ENCODE measurements at places on chromosomes 1 and 21. TPM values are rescaled to one million over a fixed set of nuclear protein-coding genes. Genes with fewer than 3 reads are reported as not detected.
A peak's percentile ranks its signal among the peaks of the same experiment; 100 is the strongest.

Gene NECTIN4
- not detected for total RNA-seq

Gene TGFB2
- total RNA-seq, result not detected

Gene LRRC53
- not detected for total RNA-seq

Gene CELA3B
- not detected for total RNA-seq

Gene MASP2
- total RNA-seq, result 0.31 TPM

Gene ARHGAP29
- total RNA-seq, result 0.48 TPM

Gene KRTAP13-2
- not detected for total RNA-seq

Gene TEDDM1
- total RNA-seq, result not detected

Gene RIPPLY3
- total RNA-seq, result not detected

Gene TIE1
- total RNA-seq, result not detected

Gene SPATA17
- not detected for total RNA-seq

DNA sequence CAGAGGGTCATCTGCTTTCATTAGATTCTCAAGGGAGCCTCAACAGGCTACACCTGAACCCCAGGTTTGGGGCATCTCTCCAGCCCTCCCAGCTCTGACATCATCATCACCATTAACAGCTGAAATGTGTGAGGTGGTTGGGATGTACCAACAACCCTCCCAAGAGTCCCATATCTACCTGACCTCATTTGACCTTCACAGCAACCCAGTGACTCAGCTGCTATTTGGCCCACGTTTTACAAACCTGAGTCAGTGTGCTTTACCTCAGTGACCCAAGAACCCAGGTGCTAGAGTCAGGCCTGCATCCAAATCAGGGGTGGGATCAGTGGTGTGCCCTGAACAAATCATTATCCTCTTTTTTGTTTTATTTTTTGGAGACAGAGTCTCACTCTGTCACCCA is 53.3 kb upstream of the TINAGL1 start:
- no peak for DNase-seq

- DNase-seq, result no peak
Observed at GRCh38 chr1:83499998-83500397, 498.9 kb downstream of the TTLL7 start.

DNA sequence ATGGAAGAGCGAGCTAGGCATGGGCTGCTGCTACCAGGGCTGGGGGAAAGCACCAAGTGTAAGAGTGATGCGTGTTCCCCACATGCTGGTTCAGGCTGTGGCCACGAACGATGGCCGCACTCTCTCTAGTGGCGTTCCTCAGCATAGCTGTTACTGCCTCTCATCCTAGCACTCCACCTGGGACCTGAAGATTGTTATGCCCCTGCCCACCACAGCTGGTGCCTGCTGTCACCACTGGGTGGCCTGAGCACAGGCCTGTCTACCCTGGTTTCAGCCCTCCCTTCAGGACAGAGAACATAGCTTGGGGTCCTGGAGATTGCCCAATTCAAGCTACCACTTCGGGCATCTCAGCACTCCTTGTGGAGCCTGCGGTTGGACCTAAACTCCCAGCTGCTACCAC is 80.1 kb upstream of the PDC start:
- no peak for DNase-seq

- DNase-seq, result peak; percentile 38
Observed at GRCh38 chr1:169105434-169106094, 926 bp upstream of the ATP1B1 start.

DNA sequence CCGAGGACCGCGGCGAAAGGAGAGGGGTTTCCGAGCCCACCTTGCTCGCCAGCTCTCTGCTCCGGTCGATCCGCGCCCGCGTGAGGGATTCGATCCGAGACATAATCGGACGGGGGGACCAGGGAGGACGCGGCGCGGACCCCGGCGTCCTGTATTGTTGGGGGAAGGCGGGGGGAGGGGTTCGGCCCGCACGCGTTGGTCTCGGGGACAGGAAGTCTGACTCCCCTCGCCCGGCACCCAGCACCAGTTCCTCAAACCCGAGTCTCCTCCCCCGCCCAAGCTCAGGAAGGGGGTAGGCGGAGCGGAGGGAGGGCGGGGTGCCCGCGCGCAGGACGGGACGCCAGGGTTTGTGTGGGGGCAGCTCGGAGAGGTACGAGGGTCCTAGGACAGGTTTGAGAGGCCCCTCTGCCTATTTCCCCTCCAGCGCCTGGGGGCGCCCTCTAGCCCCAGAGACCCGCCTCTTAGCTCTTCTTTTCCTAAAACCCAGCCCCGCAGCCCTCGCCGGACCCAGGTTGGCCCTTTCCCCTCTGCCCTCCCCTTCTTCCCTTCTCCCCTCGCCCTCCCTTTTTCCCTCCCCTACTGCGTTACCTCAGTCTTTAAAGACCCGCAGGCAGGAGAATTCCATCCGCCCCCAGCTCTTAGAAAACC is at the start of gene ARHGEF2:
TSS of gene ARHGEF2 (minus strand) at position 223 of the 648 bp plus-strand sequence. CDS start at position 103, 120 bp downstream.
- peak; percentile 87 for DNase-seq

DNA sequence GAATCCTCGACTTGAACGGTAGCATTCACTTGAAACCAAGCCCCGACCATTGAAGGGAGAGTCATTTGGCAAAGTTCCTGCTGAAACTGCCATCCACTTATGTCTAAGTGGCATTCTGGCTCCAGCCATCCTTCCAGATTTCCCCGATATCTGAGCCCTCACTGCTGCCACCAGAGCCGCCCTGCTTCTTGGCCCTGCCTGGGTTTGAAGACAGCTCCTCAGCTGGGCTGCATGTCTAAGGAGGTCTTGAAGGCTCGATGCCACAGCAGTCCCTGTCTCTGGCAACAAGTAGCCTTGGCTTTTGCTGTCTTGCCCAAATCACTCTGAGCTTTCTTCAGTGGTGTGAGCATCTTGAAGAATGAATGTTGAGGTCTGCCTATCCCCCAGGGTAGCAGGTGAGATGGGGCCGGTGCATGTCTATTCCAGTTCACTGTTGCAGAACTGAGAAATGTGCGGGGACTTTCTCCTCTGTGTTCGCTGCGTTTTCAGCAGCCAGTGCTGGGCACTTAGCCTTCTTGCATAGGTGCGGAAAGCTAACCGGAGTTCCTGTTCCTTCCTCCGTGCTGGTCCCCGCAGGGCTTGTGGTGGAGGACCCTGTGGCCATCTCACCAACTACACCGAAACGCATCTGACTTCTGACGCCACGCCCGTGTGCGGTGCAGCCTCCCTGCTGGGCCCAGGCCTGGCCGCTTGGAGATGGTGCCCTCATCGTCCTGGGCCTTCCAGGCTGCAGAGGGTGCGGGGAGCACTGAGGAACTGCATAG is 29.2 kb downstream of the MAN1C1 start:
- no peak for DNase-seq

GRCh38 chr1:214141486-214141885 is 139.5 kb upstream of the SMYD2 start:
- no peak for DNase-seq

GRCh38 chr21:45299026-45299863 is 11.6 kb upstream of the POFUT2 start:
- DNase-seq, result peak; percentile 2

DNA sequence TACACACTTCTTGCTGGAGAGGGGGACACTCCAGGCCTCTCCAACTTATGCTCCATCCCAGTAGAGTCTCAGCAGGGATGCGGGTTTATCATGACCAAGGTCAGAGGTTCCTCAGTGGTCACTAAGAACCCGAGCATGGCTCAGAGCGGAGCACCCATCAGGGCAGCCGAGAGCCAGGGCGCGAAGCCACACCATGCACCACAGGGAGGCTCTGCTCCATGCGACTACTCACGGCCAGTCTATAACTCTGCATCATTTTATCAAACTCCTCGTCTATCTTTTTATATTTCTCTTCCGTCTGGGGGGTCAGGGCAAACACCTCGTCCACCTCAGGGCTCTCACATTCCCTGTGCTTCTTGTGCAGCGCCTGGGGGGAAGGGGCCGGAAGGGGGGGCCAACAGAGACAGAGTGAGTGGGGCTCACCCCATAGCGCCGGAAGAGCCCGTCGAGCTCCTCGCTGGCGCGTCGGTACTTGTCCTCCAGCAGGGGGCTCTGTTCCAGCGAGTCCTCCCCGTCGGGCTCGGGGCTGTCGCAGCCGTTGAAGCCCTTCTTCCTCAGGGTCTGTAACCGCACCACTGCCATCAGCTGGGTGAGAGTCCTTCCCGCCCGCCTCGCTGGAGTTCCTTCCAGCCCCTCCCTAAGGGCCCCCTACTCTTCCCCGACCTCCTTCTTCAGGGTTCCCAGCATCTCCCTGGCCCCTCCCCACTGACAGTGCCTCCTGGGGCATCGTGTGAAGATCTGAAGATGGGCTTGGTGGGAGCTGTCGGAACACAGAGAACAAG is 20.0 kb downstream of the MEF2D start:
- DNase-seq, result peak; percentile 87

- DNase-seq, result no peak
Observed at GRCh38 chr1:178566187-178566586, 53.3 kb downstream of the TEX35 start.

GRCh38 chr21:38280454-38280853 is 23.7 kb downstream of the KCNJ15 start:
- DNase-seq, result no peak

DNA sequence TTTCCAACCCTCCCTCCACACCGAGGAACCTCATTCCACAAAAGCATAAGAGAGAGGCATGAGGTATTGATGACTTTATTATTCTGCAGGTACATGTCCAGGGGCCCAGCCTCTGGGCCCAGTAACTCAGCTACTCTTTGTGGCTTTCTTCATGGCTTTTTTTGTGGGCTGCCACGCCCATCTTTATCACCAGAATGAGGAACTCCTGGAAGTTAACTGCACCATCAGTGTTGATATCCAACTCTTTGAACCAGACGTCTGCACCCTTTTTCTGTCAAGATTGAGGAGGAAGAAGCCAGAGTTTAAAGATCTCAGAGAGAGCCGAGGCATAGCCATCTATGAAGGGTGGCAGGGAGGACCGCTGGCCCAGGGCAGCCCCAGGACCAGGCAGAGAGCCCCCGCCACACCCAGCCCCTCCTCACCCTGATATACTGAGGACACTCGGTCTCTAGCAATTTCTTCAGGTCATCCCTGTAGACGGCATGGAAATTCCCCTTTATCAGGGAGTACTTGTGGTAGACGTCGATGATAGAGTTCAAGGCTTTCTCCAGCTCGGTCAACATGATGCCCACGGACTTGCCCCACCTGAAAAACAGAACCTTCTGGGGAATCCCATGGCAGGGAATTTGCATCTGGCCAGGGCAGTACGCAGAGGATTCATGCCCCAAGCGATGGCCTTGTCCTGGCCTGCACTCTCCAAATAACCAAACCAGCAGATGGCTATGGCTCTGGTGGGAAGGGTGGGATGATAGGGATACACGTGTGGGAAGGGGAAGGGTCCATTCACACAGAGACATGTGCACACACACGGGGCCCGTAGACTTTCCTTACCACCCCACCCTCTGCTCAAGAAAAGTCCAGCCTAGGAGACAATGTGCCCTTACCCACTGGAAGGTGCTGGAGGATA is 647 bp downstream of the S100A8 start:
- no peak for DNase-seq

GRCh38 chr1:186239171-186239570 is 135.9 kb downstream of the TPR start:
- DNase-seq, result no peak

GRCh38 chr1:4664606-4665005 is 10.2 kb downstream of the AJAP1 start:
- DNase-seq, result no peak
